ENCODE measurements at places on chromosomes 4 and X.

- DNase-seq, result no peak
These were observed 152.2 kb downstream of the NHS start for GRCh38 chrX:17527135-17527701.

DNA sequence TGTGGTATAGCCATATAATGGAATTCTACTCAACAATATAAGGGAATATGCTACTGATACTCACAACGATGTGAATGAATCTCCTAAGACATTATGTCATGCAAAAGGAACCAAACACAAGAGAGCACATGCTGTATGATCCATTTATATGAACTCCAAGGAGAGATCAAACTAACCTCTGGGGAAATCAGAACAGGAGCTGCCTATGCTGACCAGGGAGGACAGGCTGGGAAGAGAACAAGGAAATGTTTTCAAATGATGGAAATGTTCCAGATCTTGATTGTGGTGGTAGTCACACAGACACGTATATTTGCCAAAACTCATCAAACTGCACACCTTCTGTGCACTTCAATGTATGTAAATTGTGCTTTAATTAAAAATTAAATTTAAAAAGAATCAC is 175.3 kb downstream of the BCOR start:
- no peak for DNase-seq

- no peak for DNase-seq
These were observed 415.0 kb downstream of the BCOR start for GRCh38 chrX:39682778-39683177.

DNA sequence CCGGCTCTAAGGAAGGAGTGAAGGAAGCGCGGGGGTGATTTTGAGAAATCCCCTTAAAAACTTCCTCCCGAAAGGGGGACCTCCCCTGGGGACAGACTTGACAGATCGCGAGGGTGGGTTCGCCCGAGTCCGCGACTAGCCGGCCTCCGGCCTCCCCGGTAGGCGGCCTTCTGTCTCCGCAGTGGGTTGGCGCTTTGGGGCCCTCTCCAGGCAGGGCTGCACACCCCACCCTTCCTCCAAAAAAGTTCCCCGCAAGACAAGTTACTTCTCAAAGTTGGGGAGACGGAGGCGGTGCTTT is 24.8 kb downstream of the HOPX start:
- peak; percentile 41 for DNase-seq

DNA sequence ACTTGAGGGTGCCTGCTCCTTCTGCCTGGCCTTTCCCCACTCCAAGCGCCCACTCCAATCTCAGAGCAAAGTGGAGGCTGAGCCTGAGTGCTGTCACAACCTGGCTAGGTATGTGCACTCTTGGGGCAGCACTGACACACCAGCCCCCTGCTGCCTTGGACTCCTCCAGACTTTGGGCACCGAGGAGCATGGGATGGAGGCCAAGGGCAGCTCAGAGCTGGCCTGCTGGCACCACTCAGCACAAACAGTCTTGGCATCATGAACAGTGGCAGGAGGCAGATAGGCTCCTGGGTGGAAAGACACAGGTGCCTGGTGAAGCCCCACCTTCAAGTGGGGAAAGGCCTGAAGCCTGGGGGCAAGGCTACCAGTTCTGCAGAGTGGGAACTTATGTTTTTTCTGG is 91.8 kb downstream of the KCNIP4 start:
- DNase-seq, result no peak

DNA sequence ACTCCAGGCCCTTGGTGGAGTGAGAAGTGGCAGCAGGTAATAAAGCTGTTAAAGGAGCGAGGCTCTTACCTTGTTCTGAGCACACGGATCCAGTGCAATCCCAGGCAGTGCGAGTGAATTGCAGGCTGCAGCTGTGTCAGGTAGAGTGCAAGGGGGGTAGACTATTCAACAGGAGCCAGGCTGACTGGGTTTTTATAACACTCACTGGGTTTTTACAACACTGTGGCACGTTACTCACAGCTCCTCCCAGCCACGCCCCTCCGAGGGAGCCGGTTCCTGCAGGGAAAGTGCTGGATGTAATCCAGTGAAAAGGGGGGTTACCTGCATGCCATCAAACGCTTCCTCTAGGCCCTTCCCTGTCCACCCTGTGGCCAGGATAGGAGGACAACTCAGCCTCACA is 358 bp downstream of the FGFBP1 start:
- DNase-seq, result no peak
